ENCODE measurements at places on chromosomes 16 and 17. TPM values are rescaled to one million over a fixed set of nuclear protein-coding genes. Genes with fewer than 3 reads are reported as not detected.

EIF5A gene
- total RNA-seq: 238 TPM

CD300E gene
- total RNA-seq: 0.98 TPM

DNA sequence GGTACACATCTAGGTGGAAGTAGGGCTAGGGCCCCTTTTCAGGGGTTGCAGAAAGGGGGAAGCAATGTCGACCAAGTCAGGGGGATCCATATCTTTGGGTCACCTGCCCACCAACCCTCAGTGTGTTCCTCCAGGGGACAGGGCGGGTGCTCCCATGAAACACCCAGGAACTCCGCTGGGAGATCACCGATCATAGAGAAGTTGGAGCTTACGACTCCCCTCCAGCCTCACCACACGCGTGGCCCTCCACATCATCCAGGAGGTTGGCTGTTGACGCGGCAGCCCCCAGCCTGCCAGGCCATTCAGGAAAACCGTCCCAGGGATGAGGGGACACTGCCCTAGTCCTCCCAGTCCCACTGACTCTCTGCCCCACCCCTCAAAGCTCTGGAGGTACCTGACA is 17.3 kb upstream of the MRPS23 start:
- peaks cover 60% of the 10 kb centered on the region for H3K4me1 ChIP-seq
- H3K27me3 ChIP-seq: no peaks in the 10 kb centered on the region
- no peak for DNase-seq

DNA sequence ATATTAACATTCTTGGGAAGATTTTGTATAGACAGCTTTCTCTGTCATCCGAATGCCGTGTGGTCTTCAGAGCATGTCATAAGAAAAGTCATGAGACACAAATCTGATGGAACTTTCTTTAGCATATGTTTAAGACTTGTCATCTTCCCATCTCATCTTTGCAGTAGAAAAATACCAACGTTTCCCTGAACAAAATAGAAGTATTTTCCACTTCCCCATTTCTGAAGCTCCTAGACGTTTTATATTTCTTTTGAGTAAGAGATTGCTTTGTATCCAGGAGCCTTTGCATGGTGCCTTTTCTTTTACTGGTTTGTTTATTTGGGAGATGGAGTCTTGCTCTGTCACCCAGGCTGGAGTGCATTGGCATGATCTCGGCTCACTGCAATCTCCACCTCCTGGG is 235.1 kb downstream of the PRKCA start:
- DNase-seq: no peak
- H3K4me1 ChIP-seq: peaks cover 46% of the 10 kb centered on the region
- no peak overlapping the region for H3K4me3 ChIP-seq

MYL4 gene
- not detected for total RNA-seq

DNA sequence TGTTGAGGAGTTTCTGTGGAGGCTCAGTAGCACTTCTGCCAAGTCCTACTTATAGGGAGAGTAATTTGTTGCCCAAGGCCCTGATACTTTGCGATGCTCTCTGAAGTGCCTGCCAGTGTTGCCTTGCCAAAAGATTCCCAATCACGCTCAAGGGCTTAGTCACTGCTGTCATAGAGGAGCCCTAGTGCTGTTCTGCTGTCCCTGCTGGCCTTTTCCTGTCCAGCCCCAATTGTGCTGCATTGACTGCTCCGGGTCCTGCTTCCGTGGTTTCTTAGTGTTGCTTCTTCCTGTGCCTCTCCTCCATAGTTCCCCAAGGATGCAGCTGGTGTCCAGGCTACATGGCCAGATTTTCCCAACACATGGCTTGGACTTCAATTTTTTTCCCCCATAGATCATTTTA is 13.9 kb downstream of the NUP93 start:
- H3K36me3 ChIP-seq: no peaks in the 10 kb centered on the region
- DNase-seq: no peak
- no peaks in the 10 kb centered on the region for H3K27me3 ChIP-seq
- H3K27ac ChIP-seq: no peak overlapping the region
- peaks cover 22% of the 10 kb centered on the region for H3K4me1 ChIP-seq

HLF gene
- total RNA-seq: 14.7 TPM

AIPL1 gene
- total RNA-seq: not detected

All from vagina (tissue), 2 donors.